ENCODE measurements at places on chromosomes 13 and 19.

GRCh38 chr13:103873725-103874124 lies 807.5 kb upstream of the SLC10A2 start:
- no peak for DNase-seq

DNA sequence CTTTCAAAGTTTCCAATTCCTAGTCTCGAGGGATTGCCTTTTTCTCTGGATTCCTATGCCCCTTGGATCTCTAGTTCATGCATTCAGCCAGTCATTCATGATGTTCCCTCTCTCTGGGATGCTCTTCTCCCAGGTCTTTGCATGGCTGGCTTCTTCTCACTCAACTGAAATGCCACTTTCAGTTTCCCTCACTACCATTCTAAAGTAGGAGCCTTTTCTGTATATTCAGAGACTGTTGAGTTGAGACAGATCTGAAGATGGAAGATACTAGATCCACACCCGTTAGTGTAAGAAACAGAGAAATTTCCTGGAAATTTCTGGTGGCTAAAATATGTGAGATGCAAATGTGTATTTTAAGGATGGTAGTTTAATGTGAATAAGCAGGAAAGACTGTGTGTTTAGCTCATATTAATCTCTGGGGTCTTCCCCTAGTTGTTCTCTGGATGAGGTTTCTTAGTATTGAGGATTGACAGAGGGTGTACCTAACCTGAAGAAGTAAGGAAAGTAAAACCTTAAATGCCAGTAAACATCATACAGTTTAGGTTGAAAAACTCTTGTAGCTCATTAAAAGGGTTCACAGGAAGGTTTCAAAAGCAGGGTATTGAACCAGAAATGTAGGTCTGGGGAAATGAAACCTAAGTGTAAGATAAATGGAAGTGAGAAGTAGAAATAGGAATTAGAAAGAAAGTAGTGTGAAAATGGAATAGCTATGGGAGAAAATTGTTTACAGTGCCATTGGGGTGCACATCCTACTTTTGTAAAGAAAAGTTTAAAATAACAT lies 331.3 kb downstream of the NDFIP2 start:
- no peak for DNase-seq

GRCh38 chr13:91119643-91120042 lies 227.8 kb upstream of the MIR17HG start:
- DNase-seq, result no peak

DNA sequence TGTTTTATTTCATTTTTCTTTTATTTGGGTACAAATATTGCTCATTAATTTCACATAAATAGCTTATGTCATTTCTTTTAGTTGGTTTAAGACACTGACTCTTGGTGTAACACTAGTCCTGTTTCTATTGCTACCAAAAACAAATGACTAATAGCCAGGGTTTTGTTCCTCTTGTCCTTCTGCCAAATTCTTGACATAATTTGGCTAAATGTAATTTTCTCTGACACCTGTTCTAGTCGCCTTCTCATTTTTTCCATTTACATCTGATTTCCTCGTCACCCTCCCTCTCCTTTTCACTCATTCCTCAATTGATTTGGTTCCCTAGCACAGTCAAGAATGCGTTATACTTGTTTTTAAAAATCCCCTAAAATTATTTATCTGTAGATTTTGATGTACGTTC lies 1718.7 kb downstream of the EFNB2 start:
- no peak for DNase-seq

- no peak for DNase-seq
These were observed 1.2 kb upstream of the TMC4 start for GRCh38 chr19:54173951-54174834.

- peak; percentile 9 for DNase-seq
These were observed 85.1 kb downstream of the KATNAL1 start for GRCh38 chr13:30222254-30222653.

DNA sequence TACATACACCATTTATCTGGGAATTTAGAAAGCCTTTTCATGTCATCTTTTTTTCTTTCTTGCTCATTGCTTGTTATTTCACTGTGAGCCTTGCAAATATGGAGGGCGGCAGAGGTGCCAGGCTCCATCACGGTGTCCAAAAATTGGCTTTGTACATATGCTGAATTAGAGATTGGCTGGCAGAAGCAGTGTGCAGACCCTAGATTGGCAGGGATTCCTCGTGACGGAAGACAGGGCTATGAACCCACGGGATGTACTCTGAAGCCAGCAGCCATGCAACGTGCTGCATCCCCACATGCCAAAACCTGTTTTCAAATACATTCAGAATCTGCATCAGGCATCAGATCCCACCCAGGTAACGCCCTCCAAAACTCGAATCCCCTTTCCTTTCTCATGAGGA lies 142.8 kb downstream of the ZIC5 start:
- no peak for DNase-seq
